Pericardium fibroblast (primary cell): ENCODE measurements at places on chromosomes 7 and 10. TPM values are rescaled to one million over a fixed set of nuclear protein-coding genes. Genes with fewer than 3 reads are reported as not detected.

SORCS3 gene
- total RNA-seq, result not detected in 2 replicates

GSTK1 gene
- 108 and 156 TPM in 2 replicates for total RNA-seq

AKR1C4 gene
- total RNA-seq, result not detected in 2 replicates

BHLHA15 gene
- total RNA-seq, result 0.26 and 0.70 TPM in 2 replicates

FXYD4 gene
- total RNA-seq, result not detected in 2 replicates

GNA12 gene
- total RNA-seq, result 29.9 and 43.9 TPM in 2 replicates

ERVW-1 gene
- not detected in 2 replicates for total RNA-seq

MPP7 gene
- total RNA-seq, result 0.51 TPM in 1 of 2 replicates, not detected in the other

SOSTDC1 gene
- total RNA-seq, result not detected in 2 replicates

INMT gene
- total RNA-seq, result 47.8 and 567 TPM in 2 replicates

CFAP46 gene
- total RNA-seq, result 1.9 and 2.6 TPM in 2 replicates

ENO4 gene
- 0.17 TPM in 1 of 2 replicates, not detected in the other for total RNA-seq

MSANTD7 gene
- total RNA-seq, result 10.7 and 11.1 TPM in 2 replicates
